GM12865 (cell line): ENCODE measurements at places on chromosomes 1 and 21.

- DNase-seq: no peak
These were observed 58.4 kb upstream of the RUNX1 start for GRCh38 chr21:35107520-35107919.

GRCh38 chr1:90236493-90236892 is 241.6 kb downstream of the ZNF326 start:
- no peak for DNase-seq

DNA sequence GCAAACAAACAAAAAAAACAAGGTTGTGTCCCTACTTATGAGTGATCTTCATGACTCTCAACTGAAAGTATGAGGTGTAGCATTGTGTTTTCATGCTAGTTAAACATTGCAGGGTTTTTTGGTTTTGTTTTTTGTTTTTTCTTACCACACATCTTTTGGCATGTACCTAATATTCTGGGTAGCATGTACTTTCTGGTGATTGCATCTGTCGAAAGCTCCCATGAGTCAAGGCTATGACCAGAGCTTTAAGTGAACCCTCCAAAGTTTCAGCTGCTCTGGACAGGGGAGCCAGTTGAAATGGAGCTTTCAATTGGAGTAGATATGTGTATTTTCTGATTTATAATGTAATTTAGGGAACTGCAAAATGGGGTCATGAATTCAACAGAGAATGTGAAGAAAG is 115.5 kb downstream of the KCNK2 start:
- DNase-seq: peak; percentile 5

DNA sequence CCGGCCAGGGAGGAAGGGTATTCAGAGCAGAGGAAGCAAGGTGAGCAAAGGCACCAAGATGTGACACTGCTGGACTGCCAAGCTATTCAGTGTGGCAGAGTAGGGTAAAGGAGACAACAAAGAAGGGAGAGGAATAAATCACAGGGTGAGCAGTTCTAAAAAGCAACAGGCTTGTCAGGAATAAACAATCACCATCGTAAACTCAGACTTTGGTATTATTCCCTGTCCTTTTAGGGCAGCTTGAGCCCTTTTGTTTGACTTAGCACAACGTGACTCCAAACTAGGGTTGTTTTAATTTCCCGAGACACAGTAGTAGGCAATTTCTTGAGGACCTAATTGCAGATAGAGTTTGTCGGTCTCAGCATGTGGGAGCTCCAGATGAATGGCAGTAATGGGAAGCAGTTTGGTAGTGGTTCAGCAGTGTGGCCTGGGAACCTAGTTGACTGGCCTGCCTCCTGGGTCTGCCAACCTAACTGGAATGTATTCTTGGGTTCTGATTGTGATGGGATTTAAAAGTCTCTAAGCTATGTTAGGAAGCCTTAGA is 4.3 kb downstream of the CR1L start:
- DNase-seq: no peak

GRCh38 chr21:46035809-46036695 is 54.5 kb downstream of the COL6A1 start:
- DNase-seq: no peak

- no peak for DNase-seq
These were observed 304.8 kb downstream of the USP25 start for GRCh38 chr21:16034446-16035190.

DNA sequence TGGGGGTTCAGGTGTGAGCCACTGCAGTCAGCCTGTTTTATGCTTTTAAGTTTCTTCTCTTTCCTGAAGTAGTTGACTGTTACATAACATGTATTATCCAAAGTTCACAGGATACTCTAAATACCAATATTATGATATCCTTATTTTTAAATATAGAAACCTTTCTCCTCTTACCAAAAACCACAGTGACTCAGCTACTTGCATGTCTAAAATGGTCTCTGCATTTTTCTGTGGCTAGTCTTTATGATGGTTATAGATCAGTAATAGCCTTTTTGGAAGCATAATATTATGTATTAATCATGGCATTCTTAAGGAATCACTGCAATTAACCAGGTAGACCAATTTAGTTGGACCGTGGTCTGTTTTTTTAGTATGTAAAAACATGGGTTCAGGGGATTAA is 210.8 kb upstream of the CACYBP start:
- no peak for DNase-seq

DNA sequence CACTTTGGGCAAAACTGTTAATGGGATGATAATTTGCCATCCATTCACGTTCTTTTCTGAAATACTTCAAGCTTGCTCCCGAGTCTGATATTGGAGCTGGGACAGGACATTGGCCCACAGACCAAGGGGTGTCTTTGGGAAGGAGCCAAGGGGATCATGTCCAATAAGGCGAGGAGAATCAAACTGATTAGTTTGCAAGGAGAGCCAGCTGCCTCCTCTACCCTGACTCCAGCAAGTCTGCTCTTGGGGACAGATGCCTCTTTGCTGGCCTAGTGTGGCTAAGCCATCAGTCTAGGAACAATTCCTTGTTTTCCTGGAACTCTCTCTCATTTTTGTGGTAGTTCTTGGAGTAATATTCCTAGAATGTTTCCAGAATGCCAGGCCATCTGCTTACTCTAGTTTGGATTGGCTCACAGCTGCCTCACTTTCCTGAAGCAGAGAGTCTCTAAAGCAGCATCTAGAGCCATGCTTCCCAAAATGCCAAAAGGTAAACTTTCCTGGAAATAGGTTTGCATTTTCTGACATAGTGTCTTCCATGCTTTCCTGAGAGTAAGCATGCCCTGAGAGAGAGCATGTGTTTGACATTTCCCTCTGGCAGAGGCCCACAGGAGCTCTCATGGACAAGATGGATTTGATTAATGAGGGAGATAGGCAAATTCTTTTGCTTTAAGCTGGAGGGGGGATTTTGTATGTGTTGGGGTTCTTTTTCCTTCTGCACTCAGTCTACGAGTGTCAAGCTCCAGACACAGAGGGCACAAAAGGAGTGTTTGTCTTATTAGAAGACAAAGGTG is 145.6 kb downstream of the GDAP2 start:
- DNase-seq: no peak

DNA sequence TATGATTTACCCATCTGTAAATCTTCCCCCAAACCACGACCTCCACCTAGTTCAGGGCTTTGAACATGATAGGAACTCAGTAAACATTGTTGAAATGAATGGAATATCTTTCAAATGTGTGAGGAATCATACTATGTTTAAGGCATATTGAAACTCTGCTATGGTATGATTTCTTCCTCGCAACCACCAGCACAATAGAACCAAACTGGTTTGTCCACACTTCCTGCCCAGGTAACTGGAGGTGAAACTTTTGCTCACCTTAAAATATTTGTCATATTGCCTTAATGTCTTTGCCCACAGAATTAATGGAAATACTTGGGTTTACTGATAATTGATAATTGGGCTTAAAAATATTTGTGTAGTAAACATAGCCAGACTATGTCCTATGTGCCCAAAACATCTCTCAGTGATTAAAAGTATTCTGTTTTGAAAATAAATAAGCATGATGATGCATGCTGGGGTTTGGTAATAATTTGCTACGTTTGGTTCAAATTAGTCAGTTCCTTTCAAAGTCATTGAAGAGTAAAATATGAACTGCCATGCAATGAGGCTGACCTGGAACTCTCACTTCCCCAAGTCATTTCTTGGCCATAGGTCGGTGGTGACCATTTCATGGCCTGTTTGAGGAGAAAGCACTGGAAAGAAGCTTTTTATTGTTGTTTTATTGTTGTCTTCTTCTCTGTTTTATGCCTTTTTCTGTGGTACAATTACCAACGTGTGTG is 73.3 kb downstream of the TNFSF18 start:
- DNase-seq: no peak

GRCh38 chr1:168246506-168246905 is 20.7 kb downstream of the SFT2D2 start:
- DNase-seq: no peak

DNA sequence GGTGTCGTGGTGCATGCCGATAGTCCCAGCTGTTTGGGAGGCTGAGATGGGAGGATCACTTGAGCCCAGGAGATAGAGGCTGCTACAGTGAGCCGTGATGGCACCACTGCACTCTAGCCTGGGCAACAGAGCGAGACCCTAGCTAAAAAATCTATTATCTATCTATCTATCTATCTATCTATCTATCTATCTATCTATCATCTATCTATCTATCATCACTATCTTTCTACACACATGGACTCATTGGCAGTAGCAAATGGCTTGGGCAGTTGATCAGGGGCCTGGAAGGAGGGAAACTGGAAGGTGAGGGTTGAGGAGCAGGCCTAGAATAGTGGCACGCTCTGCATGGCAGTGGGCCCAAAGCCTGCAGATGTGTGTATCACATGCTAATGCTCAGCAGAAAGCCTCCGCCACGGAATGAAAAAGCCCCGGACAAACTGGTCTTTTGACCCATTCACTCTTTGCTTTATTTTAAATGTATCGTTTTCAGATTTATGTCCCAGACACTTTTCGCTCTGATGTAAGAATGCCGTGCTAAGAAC is 7.3 kb upstream of the HUNK start:
- DNase-seq: no peak

DNA sequence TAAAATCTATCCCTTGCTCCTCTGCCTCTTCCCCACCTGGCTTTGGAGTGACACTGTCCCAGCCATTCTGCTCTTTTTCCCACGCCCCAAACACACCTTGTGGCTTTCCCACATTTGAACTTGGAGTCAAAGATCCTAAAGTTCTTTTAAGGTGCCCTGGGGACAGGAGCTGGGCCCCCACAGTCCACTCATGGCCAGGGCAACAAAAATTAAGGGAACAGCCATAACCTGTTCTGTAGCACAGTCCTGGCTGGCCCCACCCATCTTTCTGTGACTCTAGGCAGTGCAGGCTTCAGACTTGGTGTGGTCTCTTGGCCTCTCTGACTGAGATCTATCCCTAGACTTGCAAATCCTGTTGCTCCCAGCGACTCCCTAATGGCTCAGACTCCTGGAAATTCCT is 143.0 kb upstream of the MAGI3 start:
- no peak for DNase-seq
